Activated B cell treated with CpG ODN at 0.5 μM for 24 hours (primary cell): ENCODE measurements at places on chromosomes 5 and 9. TPM values are rescaled to one million over a fixed set of nuclear protein-coding genes. Genes with fewer than 3 reads are reported as not detected.
A peak's percentile ranks its signal among the peaks of the same experiment; 100 is the strongest.

The FCN2 gene
- not detected in 2 replicates for total RNA-seq

The BTNL8 gene
- not detected in 2 replicates for total RNA-seq

The NIM1K gene
- total RNA-seq: 0.39 and 0.51 TPM in 2 replicates

The POU5F2 gene
- 2.1 and 2.9 TPM in 2 replicates for total RNA-seq

DNA sequence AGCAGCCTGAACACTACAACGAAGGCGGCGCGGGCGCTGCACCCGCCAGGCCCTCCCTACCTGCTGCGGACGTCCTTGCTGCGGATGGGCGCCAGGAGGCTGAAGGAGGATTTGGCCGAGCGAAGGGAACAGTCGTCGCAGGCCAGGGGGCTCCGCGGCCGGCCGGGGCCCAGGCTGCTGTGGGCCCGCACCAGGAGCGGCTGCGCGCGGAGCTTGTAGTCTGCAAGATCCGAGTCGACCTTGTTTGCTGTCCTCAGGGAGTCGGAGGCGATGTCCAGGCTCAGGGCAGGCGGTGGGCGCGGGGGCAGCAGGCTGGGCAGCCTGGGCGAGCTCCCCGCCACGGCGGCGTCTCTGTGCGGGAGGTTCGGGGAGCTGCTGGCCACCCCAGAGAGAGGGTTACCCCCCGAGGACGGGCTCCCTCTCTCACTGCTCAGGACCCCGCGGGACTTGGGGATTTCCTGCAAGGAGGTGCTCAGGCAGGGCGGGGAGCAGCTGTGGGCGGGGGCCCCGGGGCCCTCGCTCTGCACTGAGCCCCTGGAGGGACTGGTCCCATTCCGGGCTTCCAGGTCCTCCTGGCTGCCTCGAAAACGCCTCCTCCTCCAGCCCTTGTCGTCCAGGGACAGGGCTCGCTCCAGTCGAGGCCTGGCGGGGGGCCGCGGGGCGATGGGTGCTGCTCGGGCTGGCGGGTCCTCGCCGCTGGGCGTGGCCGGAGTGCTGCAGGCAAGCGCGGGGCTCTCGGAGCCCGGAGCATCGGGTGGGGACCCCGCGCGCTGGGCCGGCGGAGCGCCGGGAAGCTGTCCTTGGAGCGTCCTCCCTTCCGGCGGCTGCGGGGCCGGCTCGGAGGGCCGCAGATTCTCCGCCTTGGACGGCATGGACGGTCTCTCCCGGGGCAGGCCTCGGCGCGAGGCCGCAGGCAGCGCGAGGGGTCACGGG, 831 bp downstream of the INPP5E start:
- peak; percentile 69 for DNase-seq

- DNase-seq: no peak
Measured at GRCh38 chr5:179870952-179871351, 12.3 kb upstream of the MRNIP start.

- DNase-seq: no peak
Measured at GRCh38 chr5:13625616-13626198, 318.8 kb downstream of the DNAH5 start.

- DNase-seq: no peak
Measured at GRCh38 chr9:10525972-10526371, 86.8 kb downstream of the PTPRD start.

GRCh38 chr9:99590840-99591239, 230.8 kb upstream of the NR4A3 start:
- no peak for DNase-seq
